NCI-H2029 treated with DMSO at 0.1 percent for 48 hours (cell line): ENCODE measurements at places on chromosomes 12 and 14.

- DNase-seq: no peak
Measured at GRCh38 chr14:100391724-100392123, 68.6 kb downstream of the SLC25A47 start.

DNA sequence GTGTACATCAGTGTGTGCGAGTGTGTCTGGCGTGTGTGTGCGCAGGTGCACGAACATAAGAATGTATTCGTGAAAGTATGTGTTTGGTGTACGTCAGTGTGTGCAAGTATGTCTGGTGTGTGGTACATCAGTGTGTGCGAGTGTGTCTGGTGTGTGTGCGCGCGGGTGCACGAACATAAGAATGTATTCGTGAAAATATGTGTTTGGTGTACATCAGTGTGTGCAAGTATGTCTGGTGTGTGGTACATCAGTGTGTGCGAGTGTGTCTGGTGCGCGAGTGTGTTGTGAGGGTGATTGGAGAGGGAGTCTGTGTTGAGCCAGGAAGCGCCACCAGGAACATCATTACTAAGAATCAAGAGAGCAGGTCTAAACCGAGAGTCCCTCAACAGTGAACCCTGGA is 143.8 kb downstream of the BCL11B start:
- no peak for DNase-seq

- DNase-seq: no peak
Measured at GRCh38 chr12:29082522-29082921, 66.6 kb upstream of the FAR2 start.

- DNase-seq: no peak
Measured at GRCh38 chr12:92503971-92504593, 198.7 kb upstream of the PLEKHG7 start.

- DNase-seq: no peak
Measured at GRCh38 chr14:105220699-105221597, 27.4 kb upstream of the BTBD6 start.

DNA sequence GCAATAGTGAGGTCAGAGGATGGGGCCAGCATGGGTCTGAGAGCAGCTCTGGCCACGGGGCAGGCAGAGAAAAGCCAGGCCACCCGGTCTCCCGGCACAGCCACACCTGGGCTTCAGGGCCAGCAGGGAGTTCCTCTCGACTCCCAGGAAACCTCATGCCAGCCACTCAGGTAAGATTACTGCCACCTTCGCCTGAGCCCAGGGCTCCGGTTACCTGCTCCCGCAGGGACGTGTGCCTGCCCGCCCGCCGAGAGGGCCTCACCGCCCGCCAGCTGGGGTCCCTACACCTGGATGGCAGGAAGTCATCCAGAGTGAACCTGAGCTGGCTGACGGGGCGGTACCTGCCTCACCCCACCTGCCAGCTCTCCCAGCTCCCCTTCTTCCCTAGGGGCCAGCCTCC is 7.3 kb downstream of the JAG2 start:
- DNase-seq: peak; percentile 28

- DNase-seq: no peak
Measured at GRCh38 chr12:80056232-80056631, 43.1 kb upstream of the OTOGL start.

DNA sequence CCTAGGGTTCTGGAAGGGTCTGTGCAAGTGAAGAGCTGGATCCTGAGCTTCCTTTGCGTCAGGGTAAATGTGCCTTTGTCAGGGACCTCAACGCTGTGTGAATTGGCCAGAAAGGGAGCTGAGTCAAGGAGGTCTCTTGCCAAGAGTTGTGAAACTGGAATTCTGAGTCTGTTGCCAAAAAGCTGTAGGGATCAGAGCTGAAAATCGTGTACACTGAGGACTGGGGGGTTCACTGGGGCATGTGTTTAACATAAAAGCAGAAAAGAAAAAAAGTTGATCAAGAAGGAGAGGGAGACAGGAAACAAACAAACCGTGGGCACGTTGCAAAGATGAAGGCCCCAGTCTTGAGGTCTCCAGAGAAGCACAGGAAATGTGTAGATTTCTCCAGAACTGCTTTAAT is 1081.5 kb downstream of the VRK1 start:
- DNase-seq: no peak

DNA sequence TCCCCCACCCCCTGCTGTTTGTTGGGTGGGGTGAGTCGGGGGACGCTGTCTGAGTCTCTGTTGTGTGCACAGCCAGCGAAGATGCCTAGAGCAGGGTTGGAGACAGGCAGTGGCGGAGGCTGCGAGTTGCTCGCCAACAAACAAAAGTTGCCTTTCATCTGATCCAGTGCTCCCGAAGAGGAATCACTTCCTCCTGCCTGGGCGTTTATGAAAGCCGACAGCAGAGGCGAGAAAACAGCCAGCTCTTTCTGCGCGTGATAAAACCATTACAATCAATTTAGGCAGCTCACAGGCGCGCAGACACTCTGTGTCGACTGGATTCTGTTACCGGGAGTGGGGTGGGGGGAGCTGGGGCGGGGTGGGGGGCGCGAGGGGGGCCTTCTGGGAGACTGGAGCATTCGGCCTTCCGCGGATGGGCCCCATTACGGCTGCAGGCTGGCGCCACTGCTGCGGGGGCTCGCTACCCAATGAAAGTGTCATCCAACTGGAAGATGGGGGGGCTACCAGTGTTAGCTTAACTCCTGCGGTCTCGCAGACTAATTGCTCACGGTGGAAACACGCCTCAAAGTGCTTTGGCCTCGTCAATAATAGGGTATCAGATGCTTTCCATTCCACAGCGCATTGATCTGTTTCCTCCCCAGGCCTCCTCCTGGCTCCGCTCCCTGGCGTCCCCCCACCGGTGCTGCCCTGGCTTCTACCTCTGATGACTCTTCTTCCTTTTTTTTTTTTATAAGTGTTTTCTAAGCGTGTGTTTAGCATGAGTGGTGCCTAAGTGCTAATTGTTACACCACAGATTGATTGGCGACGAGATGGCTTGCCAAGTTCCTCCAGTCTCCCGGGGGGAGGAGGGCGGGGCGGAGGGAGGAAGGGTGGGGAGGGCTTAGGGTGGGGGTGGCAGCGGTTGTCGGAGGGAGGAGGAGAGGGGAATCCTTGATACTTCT is 678.4 kb downstream of the MED13L start:
- peak; percentile 97 for DNase-seq

GRCh38 chr12:88509851-88510250 is 70.4 kb downstream of the KITLG start:
- DNase-seq: no peak

- no peak for DNase-seq
Measured at GRCh38 chr12:79252358-79253075, 387.9 kb downstream of the SYT1 start.

GRCh38 chr14:75307700-75308379 is 29.2 kb downstream of the FOS start:
- peak; percentile 40 for DNase-seq

DNA sequence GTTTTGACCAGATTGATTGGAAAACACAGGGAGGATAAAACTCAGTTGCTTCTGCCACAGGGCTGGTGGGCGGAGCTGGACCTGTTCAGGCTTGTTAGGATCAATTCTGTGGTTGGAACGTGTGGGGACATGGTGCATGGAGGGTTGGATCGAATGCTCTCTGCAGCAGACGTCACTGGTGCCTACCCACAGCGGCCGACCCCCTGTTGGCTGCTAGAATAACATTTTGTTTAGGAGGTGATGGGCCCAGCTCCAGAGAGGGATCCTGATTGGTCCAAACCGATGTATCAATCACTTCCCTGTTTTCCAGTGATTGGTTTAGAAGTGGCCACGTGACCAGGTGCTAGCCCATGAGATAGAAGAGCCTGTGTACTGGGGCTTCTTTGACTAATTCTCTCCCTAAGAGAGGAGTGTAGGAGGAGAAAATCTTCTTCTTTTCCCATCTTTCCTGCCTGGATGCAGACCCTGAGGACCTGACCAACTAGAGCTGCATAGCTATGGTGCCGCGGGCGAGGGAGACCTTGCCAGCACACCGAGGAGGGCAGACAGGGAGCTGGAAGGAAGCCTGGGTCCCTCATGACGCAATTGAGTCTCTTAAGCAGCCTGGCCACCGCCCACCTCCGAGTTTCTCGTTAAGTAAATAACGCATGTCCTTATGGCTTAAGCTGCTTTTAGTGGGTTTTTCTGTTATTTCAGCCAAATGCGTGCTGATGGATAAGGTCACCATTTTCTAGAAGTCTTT is 163.5 kb downstream of the AACS start:
- no peak for DNase-seq

DNA sequence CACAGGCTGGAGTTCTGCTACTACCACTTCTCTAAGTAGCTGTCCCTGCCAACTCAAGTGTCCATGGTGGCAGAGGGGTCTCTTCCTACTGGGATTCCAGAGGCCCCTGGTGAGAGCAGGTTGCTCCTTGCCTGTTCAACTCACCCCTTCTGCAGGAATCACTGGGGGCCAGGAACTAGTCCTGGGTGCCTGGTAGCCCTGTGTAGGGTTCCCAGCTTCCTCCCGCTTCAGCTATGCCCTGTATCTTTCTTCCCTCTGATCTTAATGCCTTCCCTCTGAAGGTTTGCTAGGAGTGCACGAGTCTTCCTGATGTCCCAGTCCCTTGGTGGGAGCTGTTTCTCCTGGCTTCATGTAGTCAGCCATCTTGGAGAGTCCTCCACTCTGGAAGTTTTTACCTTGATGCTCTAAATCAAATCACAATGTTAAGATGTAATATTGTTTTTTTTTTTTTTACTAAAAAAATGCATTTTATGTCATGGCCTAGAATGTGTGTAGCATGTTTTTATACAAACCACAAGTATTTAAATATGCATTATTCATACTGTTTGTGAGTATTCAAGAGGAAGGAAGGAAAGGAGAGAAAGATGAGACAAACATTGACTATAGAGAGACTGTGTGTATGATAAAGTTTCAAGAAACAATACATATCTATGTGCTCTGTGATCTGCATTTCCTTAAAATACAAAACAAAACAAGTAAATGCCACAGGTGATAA is 54.7 kb downstream of the FRS2 start:
- no peak for DNase-seq

DNA sequence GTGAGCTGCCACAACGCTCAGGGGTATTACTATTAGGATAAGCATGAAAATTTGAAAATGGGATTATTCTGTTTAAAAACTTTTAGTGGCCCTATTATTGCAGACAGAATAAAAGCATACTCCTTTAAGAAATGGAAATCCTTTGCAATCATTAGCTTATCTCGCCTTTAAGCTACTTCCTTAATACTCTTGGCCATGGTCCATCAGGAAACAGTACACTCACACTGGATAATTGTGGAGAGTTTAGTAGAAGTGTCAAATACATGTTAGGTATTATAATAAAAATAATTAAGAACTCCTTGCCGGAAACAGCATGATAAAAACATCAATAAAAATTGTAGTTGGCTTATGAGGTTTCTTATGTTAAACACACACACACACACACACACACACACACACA is 100.4 kb upstream of the PPFIA2 start:
- no peak for DNase-seq

GRCh38 chr14:91008759-91009409 is 51.6 kb downstream of the RPS6KA5 start:
- DNase-seq: no peak

GRCh38 chr12:97426492-97427116 is 36.0 kb upstream of the RMST start:
- no peak for DNase-seq

DNA sequence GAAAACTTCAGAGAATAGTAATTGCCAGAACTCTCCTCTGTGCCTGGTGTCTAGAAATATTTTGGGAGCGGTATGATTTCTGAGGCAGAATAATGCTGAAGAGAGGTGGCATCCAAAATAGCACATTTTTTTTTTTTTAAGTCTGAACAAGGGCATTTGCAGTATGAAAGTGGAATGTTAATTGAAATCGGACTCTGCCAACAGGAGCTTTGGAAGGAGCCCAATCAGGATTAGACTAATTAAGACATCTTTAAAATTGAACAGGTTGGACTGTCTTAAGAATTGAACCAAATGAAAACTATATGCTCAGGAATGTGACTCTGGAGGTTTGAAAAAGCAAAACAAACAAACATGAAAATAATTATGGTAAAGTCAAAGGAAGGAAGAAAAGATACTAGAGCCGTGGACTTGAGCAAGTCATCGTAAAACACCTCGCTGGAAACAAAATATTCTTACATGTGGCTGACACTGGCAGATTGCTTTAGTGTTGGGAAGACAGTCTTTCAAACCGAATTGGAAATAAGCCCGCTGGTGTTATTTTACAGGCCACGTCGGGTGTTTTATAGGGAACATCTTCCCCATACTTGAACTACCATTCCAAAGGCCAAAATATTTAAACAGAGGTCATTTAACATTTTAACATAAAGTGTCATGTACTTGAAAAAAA is 436.3 kb downstream of the VRK1 start:
- no peak for DNase-seq

- no peak for DNase-seq
Measured at GRCh38 chr12:32211900-32212156, 105.2 kb downstream of the BICD1 start.

- DNase-seq: no peak
Measured at GRCh38 chr14:51869411-51870100, 9.1 kb downstream of the GNG2 start.

GRCh38 chr14:94054936-94055335 is 26.1 kb downstream of the DDX24 start:
- DNase-seq: no peak

GRCh38 chr12:104171785-104172569 is 34.0 kb upstream of the NFYB start:
- DNase-seq: no peak

- no peak for DNase-seq
Measured at GRCh38 chr14:63727231-63727735, 582 bp downstream of the SGPP1 start.

GRCh38 chr14:71236487-71236886 is 329.2 kb downstream of the PCNX1 start:
- DNase-seq: no peak

- DNase-seq: no peak
Measured at GRCh38 chr14:71695611-71696350, 236.4 kb upstream of the RGS6 start.

- DNase-seq: no peak
Measured at GRCh38 chr14:63895510-63895909, 42.7 kb downstream of the SYNE2 start.

- peak; percentile 86 for DNase-seq
Measured at GRCh38 chr12:3119756-3120601, 42.8 kb downstream of the TSPAN9 start.

DNA sequence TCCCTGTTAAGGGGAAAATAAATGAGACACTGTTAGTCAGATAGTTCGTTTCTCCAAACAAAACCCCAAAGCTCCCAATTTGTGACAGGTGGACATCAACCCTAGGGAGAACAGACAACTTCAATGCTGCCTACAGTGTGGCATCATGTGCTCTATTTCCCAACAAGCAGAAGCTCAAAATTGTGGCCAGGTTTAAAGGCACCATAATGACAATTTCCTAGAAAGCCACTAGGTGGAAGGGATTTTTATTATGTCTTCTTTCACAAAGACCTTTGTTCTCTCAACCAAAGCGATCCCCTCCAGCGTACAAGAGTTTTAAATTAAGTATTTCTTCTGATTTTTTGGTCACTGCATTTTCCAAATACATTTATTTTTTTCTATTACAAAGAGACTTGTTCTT is 88.0 kb upstream of the MBIP start:
- no peak for DNase-seq

GRCh38 chr14:49497725-49498348 is 88.3 kb downstream of the RPS29 start:
- peak; percentile 84 for DNase-seq

DNA sequence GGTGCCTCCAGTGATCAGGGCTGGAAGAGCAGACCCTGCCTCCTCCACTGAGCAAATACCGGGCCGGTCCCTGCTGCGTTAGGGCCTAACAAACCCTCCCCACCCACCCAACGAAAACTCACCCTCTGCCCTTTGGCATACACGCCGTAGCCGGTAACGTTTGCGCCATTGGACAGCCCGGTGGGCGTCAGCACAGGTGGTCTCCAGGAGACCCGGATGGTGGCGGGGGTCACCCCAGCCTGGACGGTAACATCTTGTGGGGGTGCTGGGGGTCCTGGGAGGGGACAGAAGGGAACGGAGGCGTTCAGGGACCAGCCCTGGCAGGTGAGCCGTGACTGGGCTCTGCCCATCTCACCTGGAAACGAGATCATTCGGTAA is 100.5 kb downstream of the PIWIL1 start:
- no peak for DNase-seq
